ENCODE measurements at places on chromosomes 6 and 20.

DNA sequence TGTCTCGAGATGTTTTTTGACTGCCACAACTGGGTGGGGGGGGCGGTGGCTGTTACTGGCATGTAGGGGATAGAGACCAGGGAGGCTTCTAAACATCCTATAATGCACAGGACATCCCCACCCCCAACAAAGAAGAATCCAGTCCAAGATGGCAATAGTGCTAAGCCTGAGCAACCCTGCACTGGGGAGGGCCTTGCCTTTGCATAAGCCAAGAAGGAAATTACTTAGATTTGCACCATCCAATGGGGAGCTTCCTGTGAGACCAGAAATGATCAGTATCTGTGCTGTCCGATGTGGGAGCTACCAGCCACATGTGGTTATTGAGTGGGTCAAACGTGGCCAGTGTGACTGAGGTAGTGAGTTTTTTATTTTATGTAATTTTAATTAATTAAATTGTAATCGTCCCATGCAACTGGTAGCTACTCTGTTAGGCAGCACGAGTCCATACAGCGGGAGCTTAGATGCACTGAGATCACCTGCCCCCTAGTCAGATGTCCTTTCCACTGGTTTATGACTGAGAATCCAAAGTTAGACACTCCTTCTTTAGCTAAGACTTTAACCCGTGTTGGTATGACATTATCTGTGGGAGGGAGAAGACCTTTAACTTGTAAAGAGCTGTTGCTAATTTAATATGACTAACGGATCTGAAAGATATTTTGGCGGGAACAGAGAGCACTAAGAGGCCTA, 97.4 kb upstream of the NEDD9 start:
- no peak for DNase-seq

- DNase-seq = no peak
These were observed 45.4 kb downstream of the AKAP12 start for GRCh38 chr6:151285122-151285521.

DNA sequence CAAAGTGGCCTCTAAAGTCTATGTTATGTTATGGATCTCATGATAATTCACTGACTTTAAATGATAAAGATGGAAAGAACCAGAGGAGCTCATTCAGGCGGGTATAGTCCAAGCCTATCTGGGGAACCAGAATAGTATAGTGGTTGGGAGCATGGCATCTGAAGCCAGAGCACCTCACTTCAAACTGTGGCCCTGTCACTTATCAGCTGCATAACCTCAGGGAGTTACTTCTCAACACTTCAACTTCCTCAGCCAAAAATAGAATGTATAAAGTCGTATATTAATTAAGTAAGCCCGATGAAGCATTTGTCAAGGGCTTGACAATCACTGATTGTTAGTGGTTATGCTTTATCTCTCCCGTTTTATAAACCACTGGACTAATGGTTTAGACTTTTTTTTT, 112.7 kb downstream of the RTN4IP1 start:
- no peak for DNase-seq

DNA sequence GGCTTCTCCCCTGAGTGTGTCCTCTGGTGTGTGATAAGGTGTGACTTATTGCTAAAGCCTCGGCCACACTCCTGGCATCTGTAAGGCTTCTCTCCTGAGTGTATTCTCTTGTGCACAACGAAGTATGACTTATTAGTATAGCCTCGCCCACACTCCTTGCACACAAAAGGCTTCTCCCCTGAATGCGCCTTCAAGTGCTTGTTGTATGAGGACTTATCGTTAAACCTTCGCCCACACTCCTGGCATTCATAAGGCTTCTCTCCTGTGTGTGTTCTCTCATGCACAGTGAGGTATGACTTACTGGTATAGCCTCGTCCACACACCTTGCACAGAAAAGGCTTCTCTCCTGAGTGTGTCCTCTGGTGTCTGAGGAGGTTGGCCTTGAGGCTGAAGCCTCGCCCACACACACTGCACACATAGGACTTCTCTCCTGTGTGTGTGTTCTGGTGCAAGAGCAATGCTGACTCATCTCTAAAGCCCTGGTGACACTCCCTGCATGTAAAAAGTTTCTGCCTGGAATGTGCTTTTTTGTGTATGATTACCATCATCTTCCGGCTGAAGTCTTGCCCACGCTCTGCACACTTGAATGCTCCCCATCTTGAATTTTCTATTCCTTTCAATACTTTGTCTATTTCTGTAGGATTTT, 20.4 kb downstream of the ZNF337 start:
- DNase-seq = no peak

GRCh38 chr6:126063512-126064146, 77.3 kb downstream of the TRMT11 start:
- DNase-seq = no peak

DNA sequence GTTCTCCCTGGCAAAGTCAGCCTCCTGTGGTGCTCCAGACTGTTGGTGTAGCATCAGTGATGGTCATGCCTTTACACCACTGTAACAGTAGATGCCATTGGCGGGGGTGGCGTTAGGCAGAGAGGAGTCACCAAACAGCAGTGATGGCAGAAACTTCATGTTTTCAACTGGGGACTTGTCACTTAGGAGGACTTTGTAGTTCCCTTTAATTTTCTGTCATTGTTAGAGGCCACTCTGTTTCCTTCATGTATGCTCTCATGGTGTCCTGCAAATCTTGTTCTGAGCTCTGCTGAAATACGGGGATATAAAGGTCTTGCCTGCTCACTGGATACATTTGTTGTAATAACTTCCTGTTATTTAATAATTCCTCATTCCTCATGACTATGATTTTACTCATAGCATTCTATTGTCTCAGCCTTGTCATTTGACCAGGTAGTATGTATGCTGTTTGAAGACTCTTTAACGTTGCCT, 4.6 kb downstream of the MAP3K4 start:
- no peak for DNase-seq

GRCh38 chr6:11634948-11635347, 97.4 kb downstream of the TMEM170B start:
- DNase-seq = no peak

- DNase-seq = no peak
These were observed 265.0 kb downstream of the CDC5L start for GRCh38 chr6:44652547-44652946.

GRCh38 chr6:116497113-116497676, 14.2 kb upstream of the CALHM5 start:
- no peak for DNase-seq

- no peak for DNase-seq
These were observed at the start of gene SIRPA for GRCh38 chr20:1894951-1895673. SIRPA (plus strand) TSS chr20:1895407; CDS start chr20:1895448, 41 bp downstream.

DNA sequence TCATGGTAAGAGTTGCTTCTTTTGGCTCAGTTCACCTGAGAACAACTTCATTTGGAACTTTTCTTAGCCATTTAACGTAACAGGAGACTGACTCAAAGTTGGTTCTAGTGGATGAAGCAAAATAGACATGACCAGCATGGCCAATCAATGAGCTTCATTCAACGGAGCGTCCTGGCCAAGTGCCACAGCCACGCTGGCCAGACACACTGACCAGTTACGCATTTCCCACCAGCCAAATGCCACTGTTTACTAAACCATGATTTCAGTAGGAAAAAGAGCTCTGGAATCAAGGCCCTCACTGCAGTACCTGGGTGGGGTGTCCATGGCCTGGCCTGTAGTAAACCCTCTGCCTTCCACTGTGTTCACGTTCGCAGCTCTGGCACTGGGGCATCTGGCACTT, 80.4 kb downstream of the POPDC3 start:
- DNase-seq = no peak

Measured in smooth muscle cell of the brain vasculature (primary cell).